Coronary artery (tissue), 2 donors: ENCODE measurements at places on chromosomes 11 and 22.

GRCh38 chr11:47667135-47667534 lies 24.8 kb upstream of the MTCH2 start:
- no peak for DNase-seq

DNA sequence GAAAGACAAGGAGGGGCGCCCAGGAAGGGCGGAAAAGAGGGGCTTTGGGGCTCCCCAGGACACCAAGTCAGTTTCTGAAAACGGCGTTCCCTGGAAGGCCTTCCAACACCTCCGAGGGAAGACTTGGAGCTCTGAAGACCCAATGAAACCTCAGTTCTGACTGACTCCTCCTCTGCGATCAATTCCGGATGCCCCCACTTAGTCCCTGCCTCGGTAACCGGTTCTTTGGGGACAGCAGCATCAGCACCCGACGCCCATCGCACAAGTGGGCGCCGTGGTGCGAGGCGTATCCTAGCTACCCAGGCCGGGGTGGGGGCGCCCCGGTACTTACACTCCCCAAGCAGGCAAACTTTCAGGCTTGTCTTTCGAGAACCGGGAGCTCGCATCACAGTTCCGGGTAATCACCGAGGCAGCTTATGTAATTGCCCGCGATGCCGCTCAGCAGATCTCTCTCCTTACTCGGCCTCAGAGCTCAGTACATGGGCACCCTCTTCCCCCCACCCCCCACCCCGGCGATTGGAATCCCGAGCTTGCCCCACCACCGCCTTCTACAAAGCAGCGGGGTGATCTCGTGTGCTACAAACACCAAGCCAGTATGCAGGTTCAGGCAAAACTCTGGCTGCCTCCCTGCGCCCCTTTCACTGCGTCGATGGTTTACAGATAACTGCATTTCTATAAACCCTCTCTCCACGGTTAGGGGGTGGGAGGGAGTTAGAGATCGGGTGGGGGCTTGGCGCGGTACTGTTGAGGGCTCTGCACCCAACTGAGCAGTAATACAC lies 2.0 kb downstream of the TENM4 start:
- DNase-seq: no peak

DNA sequence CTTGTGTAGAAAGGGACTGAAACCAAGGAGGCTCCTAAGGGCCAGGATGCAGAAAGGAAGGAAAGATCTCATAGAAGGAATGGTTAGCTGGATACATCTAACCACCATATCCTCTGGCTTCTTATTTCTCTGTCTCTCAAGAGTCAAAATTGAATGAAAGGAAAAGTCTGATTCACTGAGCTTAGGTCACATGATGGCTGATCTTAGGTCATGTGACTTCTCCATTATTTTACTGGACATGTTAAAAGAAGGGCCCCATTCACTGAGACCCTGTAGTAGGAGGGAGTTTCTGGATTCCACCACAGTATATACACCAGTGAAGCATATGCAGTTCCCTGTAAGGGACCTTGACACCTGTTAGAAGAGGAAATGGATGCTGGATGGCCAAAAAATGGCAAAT lies 516.6 kb downstream of the NELL1 start:
- DNase-seq: no peak

GRCh38 chr11:46603704-46604308 lies 10.0 kb upstream of the AMBRA1 start:
- no peak for DNase-seq

DNA sequence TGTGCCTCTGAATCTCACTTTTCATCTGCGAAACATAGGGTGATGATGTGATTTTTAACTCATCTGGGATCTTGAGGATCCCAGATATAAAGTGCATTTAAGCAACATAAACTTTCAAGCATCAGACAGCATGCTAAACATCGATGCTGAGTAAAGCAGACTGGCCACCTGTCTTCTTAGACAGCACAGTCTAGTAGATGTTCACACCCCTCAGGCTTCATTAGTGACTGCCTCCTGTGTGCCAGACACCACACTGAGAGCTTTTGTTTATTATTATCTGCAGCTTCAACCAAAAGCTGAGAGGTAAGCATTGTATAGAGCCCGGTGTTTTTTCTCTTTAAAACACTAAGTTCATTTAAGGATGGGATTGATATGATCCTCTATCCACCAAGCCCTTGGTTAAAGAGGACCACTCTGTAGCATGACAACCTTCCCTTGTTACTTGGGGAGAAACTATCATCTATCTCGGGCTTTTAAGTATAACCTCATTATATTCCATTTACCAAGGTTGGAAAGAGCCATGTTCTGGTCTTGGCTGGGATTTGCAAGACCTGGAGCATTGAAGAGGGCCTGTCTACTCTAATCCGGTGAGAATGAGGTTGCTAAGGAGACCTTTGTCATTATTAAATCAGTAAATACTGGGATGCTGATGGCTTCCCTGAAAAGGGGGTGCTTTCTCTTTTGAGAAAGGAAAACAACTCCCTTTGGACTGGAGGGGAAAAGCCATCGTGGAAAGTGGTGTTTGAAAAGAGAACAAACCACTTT lies 114.2 kb upstream of the SEZ6L start:
- DNase-seq: no peak

GRCh38 chr11:112564228-112564955 lies 303.7 kb upstream of the PLET1 start:
- DNase-seq: no peak
